ENCODE measurements at places on chromosomes 3 and 15. TPM values are rescaled to one million over a fixed set of nuclear protein-coding genes. Genes with fewer than 3 reads are reported as not detected.

P2RY13 gene
- not detected for total RNA-seq

TM4SF1 gene
- total RNA-seq, result 223 TPM

COPS2 gene
- 48.3 TPM for total RNA-seq

CTXN2 gene
- not detected for total RNA-seq

THPO gene
- total RNA-seq, result not detected

BNC1 gene
- 10.2 TPM for total RNA-seq

GP5 gene
- total RNA-seq, result under 0.01 TPM

SLC12A1 gene
- not detected for total RNA-seq

RHCG gene
- total RNA-seq, result not detected

TIMMDC1 gene
- 46.9 TPM for total RNA-seq

CCRL2 gene
- not detected for total RNA-seq

TMEM40 gene
- total RNA-seq, result not detected

SMAD6 gene
- 16.0 TPM for total RNA-seq

C3orf22 gene
- total RNA-seq, result not detected

GUCA1C gene
- not detected for total RNA-seq

EPHA6 gene
- not detected for total RNA-seq

LMAN1L gene
- total RNA-seq, result not detected

NR2F2 gene
- total RNA-seq, result 39.2 TPM

CHRM5 gene
- under 0.01 TPM for total RNA-seq

CORO2B gene
- 11.6 TPM for total RNA-seq

SLC22A14 gene
- total RNA-seq, result not detected

ZDHHC19 gene
- not detected for total RNA-seq

ADGRG7 gene
- not detected for total RNA-seq

A4GNT gene
- total RNA-seq, result not detected

TMEM212 gene
- not detected for total RNA-seq

SPESP1 gene
- 4.8 TPM for total RNA-seq

UTS2B gene
- not detected for total RNA-seq

Measured in pericardium fibroblast (primary cell).